Hematopoietic multipotent progenitor cell treated with erythropoietin and hydrocortisone succinate and interleukin-3 and kit ligand, for 8 days (in vitro differentiated cells): ENCODE measurements at places on chromosomes 3 and 15.

DNA sequence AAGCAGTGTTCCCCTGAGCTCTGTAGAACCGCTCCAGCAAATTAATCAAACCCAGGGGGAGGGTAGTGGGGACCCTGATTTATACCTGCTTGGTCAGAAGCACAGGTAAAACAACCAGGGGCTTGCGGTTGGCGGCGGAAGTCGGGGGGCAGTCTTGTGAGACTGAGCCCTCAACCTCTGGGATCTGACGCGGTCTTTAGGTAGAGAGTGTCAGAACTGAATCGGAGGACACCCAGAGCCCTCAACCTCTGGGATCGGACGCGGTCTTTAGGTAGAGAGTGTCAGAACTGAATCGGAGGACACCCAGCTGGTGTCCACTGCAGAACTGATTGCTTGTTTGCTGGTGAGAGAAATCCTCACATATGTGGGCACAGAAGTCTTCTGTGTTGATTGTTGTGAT, 12.9 kb upstream of the PAQR5 start:
- no peak for DNase-seq

- peak; percentile 82 for DNase-seq
Observed at GRCh38 chr3:194007592-194008337, 128.2 kb upstream of the HES1 start.

DNA sequence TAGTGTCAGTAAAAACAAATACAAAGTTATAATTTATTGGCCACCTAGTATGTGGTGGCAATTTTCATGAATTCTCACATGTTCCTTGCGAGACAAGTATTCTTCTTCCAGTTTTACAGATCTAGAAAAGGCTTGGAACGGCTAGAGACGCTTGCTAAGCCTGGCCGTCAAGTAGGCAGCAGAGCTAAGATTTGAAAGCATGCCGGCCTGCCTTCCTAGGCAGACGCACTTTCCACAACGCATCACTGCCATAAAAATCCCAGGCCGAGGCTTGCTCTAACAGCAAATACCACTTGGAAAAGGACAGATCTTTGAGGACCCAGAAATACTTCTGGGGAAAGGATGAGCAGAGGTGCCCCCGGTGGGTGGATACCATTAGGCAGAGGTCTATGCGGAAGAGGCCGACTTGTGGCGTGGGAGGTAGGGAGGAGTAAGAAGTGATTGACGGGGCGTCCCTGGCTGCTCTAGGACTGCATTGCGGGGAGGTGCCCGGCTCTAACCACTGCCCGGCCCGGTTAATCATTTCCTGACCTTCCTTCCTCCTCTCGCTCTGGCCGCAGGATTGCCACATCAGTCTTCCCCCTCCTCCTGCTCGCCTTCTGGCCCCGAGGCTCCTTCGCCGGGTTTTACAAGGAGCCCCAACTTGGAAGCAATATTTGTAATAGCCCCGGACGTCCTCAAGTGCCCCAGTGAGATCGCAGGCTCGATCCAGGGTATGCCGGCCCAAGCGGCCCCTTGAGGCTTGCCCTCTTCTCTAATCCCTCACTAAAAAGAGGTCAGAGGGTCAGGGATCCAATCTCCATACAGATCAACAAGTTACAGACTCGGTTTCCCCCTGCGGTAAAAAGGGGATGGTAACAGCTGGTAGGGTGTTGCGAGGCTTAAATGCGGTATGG, 1.3 kb upstream of the USP3 start:
- DNase-seq: peak; percentile 87

DNA sequence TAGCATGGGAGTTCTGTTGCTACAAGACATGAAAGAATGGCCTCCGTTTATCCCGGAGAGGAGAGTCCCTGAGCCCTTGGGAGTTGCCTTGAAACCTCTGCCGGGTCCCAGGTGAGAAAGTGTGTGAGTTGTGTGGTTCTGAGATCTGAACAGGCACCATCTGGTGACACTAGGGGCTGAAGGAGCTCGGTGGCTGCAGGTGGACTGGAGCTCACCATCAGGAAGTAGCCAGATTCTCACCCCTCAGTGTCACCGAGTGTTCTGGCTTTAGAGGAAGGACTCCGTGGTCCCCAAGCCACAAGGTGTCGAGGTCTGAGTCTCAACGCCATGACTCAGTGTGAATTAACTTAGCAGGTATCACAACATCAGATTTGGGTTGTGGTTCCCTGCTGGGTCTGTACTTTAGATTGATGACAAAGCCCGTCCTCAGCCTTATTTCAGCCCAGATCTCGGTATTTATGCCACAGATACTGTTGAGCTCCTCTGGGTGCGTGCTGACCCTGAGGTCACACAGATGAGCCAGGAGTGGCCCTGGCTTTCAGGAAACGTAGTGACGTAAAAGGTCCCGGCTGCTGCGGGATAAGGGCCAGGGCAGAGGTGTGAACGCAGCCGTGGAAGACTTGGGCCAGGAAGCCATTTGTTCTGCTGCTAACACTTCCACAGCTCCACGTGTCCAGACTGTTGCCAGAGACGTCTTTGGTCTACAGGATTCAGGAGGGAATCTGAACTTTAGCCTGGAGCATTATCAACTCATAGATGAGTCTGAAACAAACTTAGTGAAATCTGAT, 54.4 kb downstream of the PGPEP1L start:
- no peak for DNase-seq

DNA sequence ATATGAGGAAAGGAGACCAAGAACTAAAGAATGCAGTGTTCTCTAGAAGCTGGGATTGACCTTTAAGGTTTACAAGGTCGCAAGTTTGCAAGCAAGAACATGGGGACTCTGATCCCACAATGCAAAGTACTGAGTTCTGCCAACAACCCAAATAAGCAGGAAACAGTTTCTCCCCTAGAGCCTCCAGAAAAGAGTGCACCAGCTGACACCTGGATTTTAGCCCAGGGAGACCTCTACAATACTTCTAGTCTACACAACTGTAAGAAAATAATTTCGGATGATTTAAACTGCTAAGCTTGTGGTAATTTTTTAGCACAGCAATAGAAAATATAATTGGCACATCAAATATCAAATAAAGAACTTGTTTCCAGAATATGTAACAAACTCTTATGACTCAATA, 46.4 kb downstream of the EHHADH start:
- DNase-seq: no peak

- no peak for DNase-seq
Observed at GRCh38 chr3:132290833-132291232, 26.4 kb upstream of the ACP3 start.

- DNase-seq: no peak
Observed at GRCh38 chr3:30629746-30630145, 23.3 kb downstream of the TGFBR2 start.

DNA sequence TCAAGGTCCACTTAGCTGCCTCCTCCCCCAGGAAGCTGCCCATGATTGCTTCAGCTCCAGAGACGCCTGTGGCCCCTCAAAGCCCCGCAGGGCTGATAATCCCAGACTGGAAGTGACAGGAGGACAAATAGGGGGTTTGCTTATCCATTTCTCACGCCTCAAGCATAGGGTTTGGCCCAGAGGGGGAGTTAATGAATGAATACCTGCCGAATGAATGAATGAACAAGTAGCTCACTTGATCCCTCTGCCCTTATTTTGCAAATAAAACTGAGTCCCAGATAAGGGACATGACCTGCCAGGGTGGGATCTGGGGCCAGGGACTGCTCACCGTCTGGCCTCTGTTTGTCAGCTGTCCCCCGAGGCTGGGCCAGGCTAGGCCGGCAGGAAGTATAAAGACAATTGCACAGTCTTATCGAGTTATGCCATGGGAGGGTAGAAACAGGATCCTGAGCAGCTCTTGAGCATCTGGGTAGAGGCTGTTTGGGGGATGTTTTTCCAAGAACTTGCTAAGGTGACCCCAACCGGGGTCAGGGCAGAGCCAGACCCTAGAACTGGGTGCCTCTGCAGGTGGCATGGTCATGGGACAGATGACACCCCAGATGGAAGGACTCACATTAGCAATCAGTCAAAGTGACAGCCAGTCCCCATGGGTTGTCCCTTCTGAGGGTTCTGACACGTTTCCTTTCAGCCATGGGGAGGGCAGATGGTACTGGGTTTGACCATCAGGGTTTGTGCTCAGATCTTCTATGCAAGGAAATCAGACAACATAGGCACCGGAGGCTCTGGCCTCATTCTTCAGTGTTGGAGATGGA, 45.0 kb downstream of the IQSEC1 start:
- no peak for DNase-seq

DNA sequence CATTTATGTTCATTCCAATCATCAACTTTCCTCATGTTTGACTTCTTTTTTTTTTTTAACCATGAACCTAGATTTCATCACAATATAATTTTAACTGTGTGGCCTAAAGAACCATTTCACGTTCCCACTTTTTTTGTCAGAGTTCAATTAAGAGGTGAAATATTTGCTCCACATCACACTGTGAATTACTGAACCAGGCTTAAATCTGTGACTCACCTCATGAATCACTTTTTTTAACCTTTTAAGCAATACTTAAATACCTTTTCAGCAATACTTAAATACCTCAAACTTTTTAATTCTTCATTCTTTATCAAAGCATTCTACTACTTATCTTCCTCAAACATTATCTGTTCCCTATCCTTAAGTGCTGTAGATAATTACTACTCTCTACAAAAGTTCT, 137.6 kb downstream of the SI start:
- DNase-seq: no peak

- peak; percentile 27 for DNase-seq
Observed at GRCh38 chr3:183260167-183260904, 7.3 kb downstream of the B3GNT5 start.

DNA sequence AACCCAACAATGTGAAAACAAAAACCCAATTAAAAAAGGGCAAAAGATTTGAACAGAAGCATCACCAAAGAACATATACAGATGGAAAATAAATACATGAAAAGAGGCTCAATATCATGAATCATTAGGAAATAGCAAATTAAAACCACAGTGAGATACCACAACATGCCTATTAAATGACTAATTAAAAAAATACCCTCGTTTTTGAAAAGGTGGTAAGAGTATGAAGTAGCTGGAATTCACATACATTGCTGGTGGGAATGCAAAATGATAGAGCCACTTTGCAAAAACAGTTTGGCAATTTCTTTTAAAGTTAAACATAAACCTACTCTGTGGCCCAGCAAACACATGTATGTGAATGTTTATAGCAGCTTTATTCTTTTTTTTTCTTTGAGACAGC, 75.8 kb downstream of the B3GNT5 start:
- DNase-seq: no peak

GRCh38 chr15:43403616-43404015, 32.7 kb downstream of the TUBGCP4 start:
- no peak for DNase-seq
